ENCODE measurements at places on chromosomes 11 and 22.

- DNase-seq = no peak
Measured at GRCh38 chr11:38123673-38124072, 1525.6 kb upstream of the RAG2 start.

GRCh38 chr11:86978247-86978646, 23.1 kb upstream of the FZD4 start:
- no peak for DNase-seq

DNA sequence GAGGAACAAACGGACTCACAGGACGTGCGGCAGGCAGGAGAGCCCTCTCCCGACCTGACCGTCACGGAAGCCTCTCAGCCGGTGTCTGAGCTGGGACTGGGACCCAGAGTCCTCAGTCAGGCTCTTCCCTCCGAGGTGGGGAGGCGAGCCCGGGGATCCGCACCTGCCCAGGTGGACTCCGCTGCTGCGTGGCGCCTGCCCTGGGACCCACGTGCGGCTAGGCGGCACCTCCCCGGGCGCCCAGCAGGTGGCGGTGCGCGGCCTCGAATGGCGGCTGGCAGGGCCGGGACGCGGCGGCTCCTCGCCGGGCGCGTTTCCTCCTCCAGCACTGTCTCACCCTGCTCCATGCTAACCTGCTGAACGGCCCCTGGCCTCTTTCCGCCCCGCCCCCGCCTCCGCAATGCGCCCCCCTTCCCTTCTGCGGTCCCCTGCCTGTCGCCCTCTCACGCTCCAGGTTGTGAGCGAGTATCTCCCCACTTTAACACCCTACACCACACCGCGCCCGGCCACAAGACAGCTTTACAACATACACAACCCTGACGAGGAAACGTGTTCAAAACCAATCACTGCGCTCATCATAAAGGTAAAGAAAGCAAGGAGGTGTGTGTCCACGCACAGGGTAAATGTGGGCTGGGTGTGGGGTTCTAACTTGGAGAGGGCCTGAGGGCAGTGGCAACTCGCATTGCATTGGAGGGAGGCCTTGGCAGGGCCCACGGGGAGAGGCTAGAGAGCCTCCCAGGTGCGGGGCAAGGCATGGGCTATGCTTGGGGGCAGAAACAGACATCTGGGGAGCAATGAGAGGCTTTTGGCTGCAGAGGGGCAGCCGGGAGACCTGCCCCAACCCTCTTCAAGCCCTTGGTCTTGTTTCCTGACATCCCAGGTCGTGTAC, 25.9 kb upstream of the ATXN10 start:
- DNase-seq = peak; percentile 89

DNA sequence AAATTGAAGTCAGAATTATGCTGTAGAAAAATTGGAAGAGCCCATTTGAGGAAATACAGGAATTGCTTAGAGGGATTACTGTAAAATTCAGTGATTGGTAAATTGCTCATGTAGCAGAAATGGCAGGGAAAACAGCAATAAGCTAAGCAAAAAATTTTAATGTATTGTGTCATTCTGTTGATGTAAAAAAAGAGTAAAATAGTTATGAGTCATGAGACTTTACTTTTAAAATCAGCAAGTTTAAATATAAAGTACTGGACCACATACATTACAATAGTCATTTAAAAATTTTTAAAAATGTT, 10.4 kb downstream of the PDHX start:
- no peak for DNase-seq

DNA sequence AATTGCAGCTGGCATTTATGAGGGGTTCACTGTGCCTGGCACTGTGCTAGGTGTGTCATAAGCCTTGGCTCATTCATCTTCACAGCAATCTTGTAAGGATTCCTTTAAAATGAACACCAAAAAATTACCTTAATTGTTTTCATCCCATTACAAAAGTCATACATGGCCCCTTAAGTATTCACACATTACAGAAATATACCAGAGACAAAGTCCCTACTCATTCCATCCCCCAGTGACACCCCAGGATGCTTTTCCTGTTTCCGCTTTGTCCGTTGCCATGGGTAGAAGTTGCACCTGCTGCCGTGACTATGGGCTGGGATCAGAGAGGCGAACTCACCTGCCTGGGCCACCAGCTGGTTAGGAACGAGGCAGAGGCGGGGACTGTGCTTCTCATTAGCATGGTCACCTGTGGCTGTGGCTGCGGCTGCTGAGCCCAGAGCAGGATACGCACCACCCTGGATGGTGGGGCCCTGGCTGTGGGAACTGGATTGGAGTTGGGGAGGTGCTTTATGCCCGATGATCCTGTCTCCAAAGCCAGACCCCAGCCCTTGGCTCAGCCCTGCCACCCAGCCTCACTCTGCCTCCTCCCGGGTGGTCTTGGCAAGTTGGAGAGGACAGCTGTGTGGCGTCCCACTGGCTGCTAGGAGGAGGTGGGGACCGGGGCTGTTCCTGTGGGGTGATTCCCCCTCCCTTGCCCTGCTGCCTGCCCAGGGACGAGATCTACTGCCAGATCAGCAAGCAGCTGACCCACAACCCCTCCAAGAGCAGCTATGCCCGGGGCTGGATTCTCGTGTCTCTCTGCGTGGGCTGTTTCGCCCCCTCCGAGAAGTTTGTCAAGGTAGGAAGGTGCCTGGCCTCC, 60.8 kb downstream of the MYO7A start:
- no peak for DNase-seq

GRCh38 chr11:221998-222789, 13.9 kb downstream of the SIRT3 start:
- DNase-seq = no peak

- no peak for DNase-seq
Measured at GRCh38 chr11:14288189-14288935, 70.6 kb downstream of the RRAS2 start.
